Activated T-helper 1 cell treated with anti-CD3 and anti-CD28 coated beads, Interleukin-12 subunit alpha, Interleukin-12 subunit beta, Interleukin-2, Interleukin-4 antibody, amounts not matched to agents 30 ng/mL and 10 ng/mL and 1 ng/mL, durations not matched to agents 14 hours and 24 hours and 36 hours (primary cell): ENCODE measurements at places on chromosomes 12 and 14. TPM values are rescaled to one million over a fixed set of nuclear protein-coding genes. Genes with fewer than 3 reads are reported as not detected.

DNA sequence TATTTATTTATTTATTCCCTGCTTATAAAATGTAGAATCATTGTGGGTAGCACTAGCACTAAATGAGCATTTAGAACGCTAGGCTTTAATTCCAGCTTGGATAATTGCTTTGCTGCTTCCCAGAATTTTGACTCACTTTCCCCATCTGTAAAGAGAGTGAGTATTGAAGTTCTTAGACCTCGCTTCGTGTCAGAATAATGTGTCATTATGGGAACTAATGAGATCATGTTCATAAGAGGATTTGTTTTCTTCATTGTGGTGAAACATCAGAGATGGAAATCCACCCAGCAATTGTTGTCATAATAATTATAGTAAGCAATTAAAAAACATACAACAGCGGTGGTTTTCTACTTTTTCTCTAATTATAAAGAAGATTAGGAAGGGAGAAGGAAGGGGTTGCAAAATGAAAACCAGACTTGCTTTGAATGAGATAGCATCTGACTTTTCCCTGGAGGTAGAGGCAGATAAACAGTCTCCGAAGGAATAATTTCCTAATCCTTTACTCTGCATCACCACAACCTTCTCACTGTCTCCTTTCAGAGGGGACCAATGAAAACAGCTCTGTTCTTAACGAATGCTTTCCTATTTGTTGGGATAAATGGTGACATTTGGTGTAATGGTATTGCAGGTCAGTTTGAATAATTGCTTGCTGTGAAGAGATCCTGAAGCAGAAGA is 86.8 kb upstream of the ARHGAP5 start:
- no peaks in the 10 kb centered on the region for H3K36me3 ChIP-seq
- no peak overlapping the region for H3K27ac ChIP-seq
- no peak for DNase-seq

- DNase-seq, result no peak
- no peak overlapping the region for H3K27ac ChIP-seq
- no peak overlapping the region for H3K4me3 ChIP-seq
- H3K36me3 ChIP-seq, result no peaks in the 10 kb centered on the region
Measured at GRCh38 chr14:40599725-40600124, 1007.0 kb upstream of the LRFN5 start.

Gene FAM186B
- total RNA-seq, result 0.29 and 0.62 TPM in 2 replicates

Gene SLC41A2
- 16.4 and 19.0 TPM in 2 replicates for total RNA-seq

GRCh38 chr14:102878970-102879460 is 43.4 kb upstream of the AMN start:
- peaks cover 29% of the 10 kb centered on the region for H3K36me3 ChIP-seq
- H3K27me3 ChIP-seq, result no peaks in the 10 kb centered on the region
- H3K4me3 ChIP-seq, result no peak overlapping the region

- H3K27ac ChIP-seq, result no peak overlapping the region
- DNase-seq, result no peak
- peaks cover 12% of the 10 kb centered on the region for H3K4me1 ChIP-seq
- no peak overlapping the region for H3K4me3 ChIP-seq
- peaks cover 9% of the 10 kb centered on the region for H3K27me3 ChIP-seq
Measured at GRCh38 chr12:55063291-55063690, 43.5 kb downstream of the NEUROD4 start.

GRCh38 chr12:125194163-125194773 is 129.0 kb downstream of the AACS start:
- H3K4me3 ChIP-seq, result no peak overlapping the region
- H3K4me1 ChIP-seq, result no peaks in the 10 kb centered on the region
- no peaks in the 10 kb centered on the region for H3K36me3 ChIP-seq

GRCh38 chr14:101808020-101808641 is 46.6 kb downstream of the PPP2R5C start:
- H3K27ac ChIP-seq, result peak overlapping the region; percentile 58
- DNase-seq, result no peak
- H3K4me3 ChIP-seq, result peak overlapping the region; percentile 32
- peaks cover 34% of the 10 kb centered on the region for H3K4me1 ChIP-seq
- H3K36me3 ChIP-seq, result peaks cover 16% of the 10 kb centered on the region

DNA sequence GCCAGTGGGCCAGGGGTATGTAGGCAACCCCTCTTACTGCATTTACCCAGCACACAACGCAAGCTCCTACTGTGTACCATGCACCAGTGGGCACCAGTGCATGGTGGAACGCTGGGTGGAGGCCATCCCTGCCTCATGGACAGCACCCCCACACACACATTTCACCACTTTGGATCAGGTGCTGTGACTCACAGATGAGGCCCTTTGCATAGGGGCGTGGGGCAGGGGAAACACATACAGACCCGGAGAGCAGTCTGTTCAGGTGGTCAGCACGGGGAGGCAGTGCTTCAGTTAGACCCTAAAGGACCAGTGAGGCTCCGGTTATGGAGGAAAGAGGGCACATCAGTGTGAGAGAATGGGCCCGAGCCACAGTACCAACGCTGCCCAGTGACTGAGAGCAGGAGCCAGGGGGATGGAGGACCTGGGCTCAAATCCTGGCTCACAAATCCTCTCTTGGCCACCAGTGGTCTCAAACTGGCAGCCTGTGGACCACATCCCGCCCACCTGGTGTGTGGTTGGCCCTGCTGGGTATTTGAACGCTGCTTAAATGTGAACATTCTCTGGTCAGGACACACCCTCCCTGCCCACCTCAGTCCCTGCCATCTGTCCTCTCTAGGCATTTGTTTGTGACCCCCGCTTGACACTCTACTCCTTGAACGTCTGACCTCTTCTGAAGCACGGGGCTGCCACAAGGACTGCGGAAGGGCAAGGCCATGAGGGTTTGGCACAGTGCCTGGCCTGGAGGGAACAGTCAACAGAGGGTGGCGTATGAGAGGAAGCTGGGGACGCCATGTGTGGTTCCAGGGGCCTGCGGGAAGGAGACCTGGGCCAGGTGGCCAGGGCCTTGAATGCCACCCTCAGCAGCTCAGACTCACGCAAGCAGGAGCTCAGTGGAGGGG is 46.7 kb downstream of the FAM222A start:
- no peaks in the 10 kb centered on the region for H3K27me3 ChIP-seq
- H3K27ac ChIP-seq, result no peak overlapping the region
- no peaks in the 10 kb centered on the region for H3K4me1 ChIP-seq
- H3K36me3 ChIP-seq, result no peaks in the 10 kb centered on the region
- no peak for DNase-seq

Gene ANP32D
- not detected in 2 replicates for total RNA-seq

DNA sequence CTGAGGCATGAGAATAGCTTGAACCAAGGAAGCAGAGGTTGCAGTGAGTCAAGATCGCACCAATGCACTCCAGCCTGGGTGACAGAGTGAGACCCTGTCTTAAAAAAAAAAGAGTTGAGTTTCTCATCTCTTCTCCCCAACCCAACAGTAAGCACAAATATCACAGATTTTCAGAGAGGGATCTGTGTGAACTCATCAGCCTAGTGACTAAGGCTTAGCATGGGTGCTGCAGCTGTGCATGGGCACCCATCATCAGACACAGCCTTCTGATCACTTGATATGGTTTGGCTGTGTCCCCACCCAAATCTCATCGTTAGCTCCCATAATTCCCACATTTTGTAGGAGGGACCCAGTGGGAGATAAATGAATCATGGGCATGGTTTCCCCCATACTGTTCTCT is 298.9 kb downstream of the PCNX1 start:
- no peaks in the 10 kb centered on the region for H3K36me3 ChIP-seq
- no peak overlapping the region for H3K27ac ChIP-seq
- DNase-seq, result no peak
- H3K4me3 ChIP-seq, result no peak overlapping the region
- peaks cover 4% of the 10 kb centered on the region for H3K27me3 ChIP-seq

DNA sequence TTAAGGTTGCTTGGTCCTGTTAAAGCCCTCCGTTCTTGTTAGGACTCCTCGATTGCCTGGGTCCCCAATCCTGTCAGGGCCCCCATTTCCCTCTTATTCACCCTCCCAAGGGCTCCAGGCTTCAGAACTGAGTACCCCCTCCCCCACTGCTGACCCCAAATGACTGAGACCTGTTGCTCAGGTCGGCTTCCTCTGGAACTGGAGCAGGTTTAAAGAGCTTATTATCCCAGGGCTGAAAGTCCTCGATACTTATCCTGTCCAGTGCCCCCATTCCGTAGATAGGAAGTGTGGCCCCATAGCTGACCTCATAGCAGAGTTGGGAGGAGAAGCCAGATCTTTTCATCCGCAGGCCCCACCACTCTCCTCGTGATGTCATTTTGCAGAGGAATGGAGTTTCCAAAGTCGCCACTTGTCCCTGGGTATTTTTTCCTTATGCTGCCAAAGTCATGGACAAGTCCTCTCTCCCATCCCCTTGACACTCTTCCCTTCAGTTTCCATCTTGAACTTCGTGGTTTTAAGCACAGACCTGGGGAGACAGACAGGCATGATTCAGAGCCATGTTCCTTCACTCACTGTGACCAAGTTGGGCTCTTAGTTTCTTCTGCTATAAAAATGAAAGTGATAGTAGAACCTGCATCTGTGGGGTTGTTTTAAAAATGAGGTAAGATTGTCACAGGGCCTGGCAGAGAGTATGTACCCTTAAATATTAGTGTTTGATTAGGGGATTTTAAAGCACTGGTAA is 1.2 kb downstream of the USP30 start:
- peak overlapping the region; percentile 92 for H3K4me3 ChIP-seq
- peaks cover 19% of the 10 kb centered on the region for H3K4me1 ChIP-seq
- DNase-seq, result peak; percentile 28
- peaks cover 5% of the 10 kb centered on the region for H3K36me3 ChIP-seq
- peak overlapping the region; percentile 92 for H3K27ac ChIP-seq

- no peaks in the 10 kb centered on the region for H3K36me3 ChIP-seq
- H3K4me3 ChIP-seq, result no peak overlapping the region
- H3K27ac ChIP-seq, result no peak overlapping the region
Measured at GRCh38 chr12:7460375-7461259, 16.7 kb upstream of the CD163L1 start.

- no peaks in the 10 kb centered on the region for H3K4me1 ChIP-seq
- no peaks in the 10 kb centered on the region for H3K27me3 ChIP-seq
- no peak overlapping the region for H3K27ac ChIP-seq
- no peak for DNase-seq
- H3K36me3 ChIP-seq, result peaks cover 53% of the 10 kb centered on the region
Measured at GRCh38 chr14:20377171-20377570, 33.7 kb downstream of the PARP2 start.

DNA sequence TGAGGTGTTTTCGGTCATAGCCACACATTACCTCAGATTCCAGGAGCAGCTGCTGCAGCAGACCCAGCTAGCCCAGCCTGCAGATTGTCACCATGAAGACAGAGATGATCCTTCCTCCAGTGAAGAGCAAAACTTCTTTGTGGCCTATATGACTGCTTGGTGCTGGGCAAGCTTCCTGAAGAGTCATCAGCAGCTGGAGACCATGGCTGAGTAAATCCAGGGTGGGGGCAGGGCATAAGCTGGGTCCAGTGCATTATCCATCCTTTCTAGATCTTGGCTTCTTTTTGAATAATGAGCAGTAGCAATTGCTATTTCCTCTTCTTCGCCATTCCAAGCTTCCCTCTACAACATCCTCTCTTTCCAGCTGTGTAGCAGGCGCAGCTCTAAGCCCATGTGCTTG is 373.1 kb upstream of the DDHD1 start:
- H3K27me3 ChIP-seq, result no peaks in the 10 kb centered on the region
- no peak overlapping the region for H3K4me3 ChIP-seq
- no peak for DNase-seq
- no peak overlapping the region for H3K27ac ChIP-seq

DNA sequence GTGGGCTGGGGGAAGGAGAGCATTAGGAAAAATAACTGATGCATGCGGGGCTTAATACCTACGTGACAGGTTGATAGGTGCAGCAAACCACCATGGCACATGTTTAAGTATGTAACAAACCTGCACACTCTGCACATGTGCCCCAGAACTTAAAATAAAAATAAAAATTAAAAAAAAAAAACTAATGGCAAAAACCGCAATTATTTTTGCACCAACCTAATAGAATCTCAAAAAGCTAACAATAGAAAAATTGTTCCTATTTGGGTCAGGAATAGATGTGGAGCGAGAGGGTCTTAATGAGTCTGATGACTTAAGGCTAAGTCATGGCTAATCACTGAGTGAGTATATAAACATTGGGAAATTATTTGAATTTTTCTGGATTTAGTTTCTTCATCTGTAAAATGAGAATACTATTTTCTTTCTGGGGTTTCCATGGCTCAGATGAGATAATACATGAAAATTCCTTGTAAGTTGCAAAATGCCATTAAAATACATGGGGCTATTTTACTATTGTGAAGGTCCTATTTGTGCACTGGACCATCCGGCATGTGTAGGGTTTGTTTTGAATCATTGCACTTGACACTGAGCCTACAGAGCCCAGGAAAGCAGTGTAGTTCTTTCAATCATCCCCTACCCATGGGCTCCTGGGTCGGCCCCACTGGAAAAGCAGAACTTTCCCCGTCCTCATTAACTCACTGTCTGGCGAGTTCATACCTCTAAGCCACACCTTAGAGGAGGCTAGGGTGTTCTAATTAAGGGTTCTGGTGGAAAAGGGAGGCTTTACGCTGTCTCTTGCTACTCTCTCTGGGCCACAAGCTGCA is 164.1 kb upstream of the NTF3 start:
- no peak overlapping the region for H3K4me3 ChIP-seq
- H3K27ac ChIP-seq, result no peak overlapping the region
- no peaks in the 10 kb centered on the region for H3K4me1 ChIP-seq
- no peak for DNase-seq
- H3K36me3 ChIP-seq, result no peaks in the 10 kb centered on the region

Gene KLRC2
- total RNA-seq, result not detected in 2 replicates

Gene ASB2
- total RNA-seq, result 21.1 and 23.4 TPM in 2 replicates

GRCh38 chr12:26791301-26791791 is 41.6 kb downstream of the ITPR2 start:
- H3K4me3 ChIP-seq, result no peak overlapping the region
- no peak overlapping the region for H3K27ac ChIP-seq
- no peak for DNase-seq
- H3K27me3 ChIP-seq, result no peaks in the 10 kb centered on the region

Gene LRRIQ1
- total RNA-seq, result not detected in 2 replicates

DNA sequence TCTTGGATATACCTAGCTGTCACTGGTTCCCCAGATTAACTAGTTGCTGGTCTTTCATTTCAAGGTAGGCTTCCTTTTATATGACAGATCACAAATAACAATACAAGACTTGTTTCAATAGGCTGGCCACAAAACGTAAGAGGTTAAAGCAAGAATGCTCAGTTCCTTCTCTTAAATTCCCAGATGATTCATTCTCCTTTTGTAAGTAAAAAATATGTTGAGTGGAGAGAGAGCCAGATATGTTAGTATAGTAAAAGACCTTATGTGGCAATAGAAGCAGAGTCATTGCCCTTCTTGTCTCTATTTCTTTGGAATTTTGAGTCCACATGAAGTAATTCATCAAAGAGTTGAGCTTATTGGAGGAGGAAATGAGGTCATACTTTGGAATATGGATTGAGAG is 939.0 kb upstream of the ATXN7L3B start:
- no peaks in the 10 kb centered on the region for H3K27me3 ChIP-seq
- H3K36me3 ChIP-seq, result no peaks in the 10 kb centered on the region
- no peak for DNase-seq
- H3K27ac ChIP-seq, result no peak overlapping the region
